Hippocampal formation (tissue), 2 donors: ENCODE measurements at places on chromosomes 6 and 20.

DNA sequence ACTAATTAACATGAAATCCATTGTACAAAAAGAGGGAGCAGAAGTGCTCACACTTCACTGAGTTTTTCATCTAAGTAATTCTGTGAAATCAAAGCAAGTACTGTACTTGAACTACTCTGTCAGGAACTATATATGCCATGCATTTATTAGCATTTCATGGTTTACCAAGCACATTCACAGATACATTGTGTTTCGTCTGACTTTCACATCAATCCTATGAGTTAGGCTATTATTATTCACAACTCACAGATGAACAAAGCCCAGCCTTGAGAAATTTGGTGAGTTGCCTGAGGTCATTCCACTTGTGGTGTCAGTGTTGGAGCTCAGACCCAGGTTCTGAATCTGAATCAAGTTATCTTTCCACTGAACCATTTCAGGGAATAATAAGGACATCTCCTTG lies 33.7 kb upstream of the TENT5A start:
- DNase-seq: no peak

DNA sequence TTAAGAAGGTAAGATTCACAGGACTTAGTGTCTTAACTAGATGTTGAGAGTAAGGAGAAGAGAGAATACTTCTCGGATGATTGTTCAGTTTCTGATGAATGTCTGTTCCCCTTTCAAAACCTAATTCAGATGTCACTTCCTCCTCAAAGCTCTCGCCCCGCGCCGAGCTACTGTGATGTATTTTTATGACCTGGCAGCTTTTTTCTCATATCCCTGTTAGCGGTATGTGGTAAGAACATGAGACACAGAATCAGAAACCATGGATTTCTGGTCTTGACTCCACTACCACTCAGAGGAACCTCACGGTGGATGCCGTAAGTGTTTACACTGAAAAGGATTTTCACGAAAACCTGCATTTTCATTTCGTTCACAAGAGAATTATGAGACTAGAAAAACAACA lies 48.4 kb downstream of the CEP43 start:
- DNase-seq: peak; percentile 3

DNA sequence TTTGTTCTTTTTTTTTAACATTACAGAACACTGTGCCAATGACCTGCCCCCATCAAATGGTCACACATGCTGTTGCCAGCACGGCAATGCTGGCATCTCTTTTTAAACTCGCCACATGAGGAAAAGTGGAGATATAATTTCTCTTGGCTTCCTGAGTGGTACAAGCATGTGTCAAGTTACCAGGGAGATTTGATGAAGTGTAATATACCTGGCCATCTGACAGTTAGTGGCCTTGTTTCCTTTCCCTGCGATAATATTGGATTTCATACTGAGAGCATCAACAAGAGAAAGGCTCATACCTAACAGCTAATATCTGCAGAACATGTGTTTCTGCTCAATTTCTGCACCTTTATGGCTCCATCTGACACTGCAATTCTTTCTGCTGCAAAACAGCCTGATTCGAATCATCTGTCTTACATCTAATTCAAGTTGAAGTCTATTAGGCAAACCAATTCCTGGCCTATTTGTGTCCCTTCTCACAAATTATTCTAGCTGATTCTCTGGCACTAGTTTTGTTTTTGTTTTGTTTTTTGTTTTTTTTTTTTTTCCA lies 519.5 kb downstream of the PREX1 start:
- no peak for DNase-seq

DNA sequence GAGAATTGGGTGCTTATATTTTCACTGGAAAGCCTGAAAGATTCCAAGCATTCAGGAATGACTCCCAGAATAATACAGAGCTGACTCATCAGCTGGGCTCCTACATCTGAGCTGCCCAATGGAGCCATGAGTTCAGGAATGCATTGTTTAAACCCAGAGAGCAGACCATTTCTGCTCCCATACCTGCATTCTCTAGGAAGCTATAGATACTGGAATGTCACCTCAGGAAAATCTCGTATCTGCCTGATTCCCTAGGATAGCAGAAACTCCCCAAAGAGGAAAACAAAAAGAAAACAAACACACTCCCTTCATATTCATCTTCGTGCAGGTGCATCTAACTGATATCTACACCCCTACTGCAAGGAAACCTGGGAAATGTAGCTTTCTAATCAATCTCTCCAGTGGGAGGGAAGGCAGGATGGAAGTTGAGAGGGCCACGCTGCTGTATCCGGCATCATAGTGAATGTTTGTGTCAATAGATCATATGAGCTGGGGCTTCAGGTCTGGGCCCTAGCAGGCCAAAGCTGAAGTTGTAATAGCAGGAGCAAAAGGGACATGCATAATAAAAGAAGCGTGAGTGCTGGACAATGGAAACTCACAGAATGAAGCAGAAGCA lies 8.2 kb upstream of the SLC2A12 start:
- DNase-seq: no peak

DNA sequence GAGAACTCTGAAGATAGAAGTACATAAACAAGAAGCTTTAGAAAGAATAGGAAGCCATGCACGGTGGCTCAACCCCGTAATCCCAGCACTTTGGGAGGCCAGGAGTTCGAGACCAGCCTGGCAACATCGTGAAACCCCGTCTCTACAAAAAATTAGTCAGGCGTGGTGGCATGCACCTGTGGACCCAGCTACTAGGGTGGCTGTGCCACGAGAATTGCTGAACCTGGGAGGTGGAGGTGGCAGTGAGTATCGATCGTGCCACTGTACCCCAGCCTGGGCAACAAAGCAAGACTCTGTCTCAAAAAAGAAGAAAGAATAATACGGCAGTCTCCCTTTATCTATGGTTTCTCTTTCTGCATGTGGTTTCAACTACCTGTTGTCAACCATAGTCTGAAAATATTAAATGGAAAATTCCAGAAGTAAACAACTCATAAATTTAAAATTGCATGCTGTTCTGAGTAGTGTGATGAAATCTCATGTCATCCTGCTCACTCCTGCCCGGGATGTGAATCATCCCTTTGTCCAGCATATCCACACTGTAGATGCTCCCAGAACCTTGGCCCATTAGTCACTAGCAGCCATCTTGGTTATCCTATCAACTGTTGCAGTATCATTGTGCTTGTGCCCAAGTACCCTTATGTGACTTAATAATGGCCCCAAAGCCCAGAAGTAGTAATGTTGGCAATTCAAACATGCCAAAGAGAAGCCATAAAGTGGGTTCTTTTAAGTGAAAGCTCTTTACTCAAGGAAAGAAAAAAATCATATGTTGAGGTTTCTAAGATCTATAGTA lies 22.1 kb downstream of the DEK start:
- DNase-seq: no peak

- DNase-seq: peak; percentile 24
These were observed 10.3 kb upstream of the TULP1 start for GRCh38 chr6:35522660-35523658.

DNA sequence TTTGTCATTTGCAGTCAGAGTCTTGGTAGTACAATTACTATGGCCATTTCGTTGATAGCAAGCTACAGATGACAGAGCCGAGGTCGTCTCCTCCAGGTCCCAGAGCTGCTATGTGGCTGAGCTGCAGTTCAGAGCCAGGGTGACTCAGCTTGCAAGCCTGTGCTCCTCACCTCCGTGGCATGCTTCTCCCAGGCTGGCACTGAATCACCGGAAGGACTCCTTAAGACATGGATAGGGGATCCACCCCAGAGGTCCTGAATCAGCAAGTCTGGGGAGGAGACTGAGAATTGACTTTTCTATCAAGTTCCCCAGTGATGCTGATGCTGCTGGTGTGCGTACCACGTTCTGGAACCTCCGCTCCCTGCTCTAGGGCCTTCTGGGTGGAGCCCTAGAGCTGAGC lies 291.2 kb downstream of the CDH26 start:
- DNase-seq: no peak

- DNase-seq: no peak
These were observed 3.1 kb downstream of the MMP9 start for GRCh38 chr20:46011631-46012482.

- DNase-seq: no peak
These were observed 45.8 kb upstream of the TNFRSF21 start for GRCh38 chr6:47355496-47355895.

- peak; percentile 50 for DNase-seq
These were observed 145.6 kb upstream of the MANEA start for GRCh38 chr6:95431637-95432228.

DNA sequence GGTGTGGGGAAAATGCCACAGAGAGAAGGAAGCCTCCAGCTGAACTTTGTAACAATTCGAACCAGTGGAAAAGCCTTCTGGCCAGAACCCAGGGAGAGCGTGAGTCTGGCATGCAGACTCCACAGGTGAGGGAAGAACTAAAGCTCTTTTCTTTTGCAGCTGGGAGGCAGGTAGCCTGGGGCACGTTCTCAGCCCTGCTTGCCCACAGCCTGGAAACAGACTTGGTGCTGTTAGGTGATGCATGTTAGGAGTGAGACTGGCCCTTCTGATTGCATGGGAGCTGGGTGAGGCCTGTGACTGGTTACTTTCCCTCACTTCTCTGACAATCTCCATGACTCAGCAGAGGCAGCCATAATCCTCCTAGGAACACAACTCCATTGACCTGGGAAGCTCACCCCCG lies 34.2 kb downstream of the PROKR2 start:
- no peak for DNase-seq

- DNase-seq: no peak
These were observed 11.5 kb upstream of the PI3 start for GRCh38 chr20:45163083-45163803.

DNA sequence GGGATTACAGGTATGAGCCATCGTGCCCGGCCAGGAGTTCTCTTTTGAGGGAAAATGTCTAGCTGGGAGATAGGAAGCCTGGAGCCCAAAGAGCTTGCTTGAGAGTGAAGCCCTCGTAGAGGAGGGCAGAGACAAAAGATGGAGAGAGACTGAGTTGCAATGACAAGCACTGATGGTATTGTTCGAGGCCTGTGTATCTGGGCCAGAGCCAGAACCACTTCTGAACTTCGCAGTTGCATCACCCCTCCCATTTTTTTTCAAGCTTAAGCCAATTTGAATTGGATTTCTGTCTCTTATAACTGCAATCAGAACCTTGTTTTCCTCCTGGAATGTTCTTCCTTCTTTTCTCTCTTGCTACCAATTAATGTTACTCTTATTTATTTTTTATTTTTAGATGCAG lies 83.1 kb downstream of the KCNB1 start:
- no peak for DNase-seq
